ENCODE measurements at places on chromosomes 2 and 18.

DNA sequence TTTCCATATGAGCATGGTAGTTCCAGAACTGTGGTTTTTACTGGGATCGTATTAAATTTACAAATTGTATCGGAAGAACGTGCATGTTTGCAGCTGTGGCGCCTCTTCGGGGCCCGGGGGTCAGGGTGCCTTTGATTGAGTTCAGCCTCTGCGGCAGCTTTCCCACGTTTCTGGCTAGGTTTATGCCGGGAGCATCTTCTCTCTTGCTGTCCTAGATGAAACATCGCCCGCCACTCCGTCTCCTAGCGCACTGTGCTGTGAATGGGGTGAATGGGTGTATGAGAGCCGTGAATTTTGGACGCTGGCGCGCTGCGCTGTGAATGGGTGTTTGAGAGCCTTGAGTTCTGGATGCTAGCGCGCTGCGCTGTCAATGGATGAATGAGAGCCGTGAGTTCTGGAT lies 12.3 kb downstream of the PDCD1 start:
- no peak for DNase-seq

DNA sequence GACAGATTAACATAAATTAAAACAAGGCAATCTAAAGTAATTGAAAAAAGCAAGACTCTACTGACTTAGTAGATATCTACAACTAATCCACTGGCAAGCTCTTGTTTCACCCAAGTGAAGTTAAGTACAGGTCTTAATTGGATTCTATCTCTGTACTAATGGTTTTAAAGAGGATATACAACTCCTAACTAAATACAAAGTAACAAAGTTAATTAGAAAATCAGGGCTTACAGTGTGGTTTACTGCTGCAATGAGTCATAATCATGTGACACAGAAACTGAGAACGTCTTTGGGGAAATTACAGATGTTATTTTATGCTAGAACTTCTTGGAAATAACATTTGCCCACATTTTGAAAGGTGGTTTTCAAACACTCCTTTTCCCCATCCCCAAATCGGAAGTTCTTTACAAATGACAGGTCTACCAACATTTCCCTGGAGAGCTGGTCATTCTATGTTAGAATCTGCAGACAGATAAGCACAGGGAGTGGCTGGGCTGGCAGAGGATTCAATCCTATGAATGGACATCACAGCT lies 245.3 kb downstream of the STK39 start:
- DNase-seq, result no peak

DNA sequence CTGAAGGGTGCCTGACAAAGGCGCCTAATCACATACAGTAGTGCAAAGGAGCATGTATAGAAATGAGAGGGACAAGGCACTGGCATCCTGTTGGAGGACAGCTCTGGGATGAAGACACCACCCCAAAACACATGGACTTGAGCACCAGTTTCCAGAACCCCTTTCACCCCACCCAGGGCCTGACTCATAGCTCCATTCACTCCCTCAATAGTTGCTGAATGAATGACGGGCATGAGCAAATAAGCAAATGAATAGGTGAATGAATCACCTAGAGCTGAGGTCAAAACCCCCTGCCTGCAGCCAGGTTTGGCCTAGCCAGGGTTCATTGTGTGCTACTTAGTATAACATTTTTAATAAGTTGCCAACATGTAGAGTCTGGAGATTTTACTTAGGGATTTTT lies 66.3 kb downstream of the NRP2 start:
- DNase-seq, result no peak

GRCh38 chr2:36711741-36712314 lies 15.3 kb downstream of the VIT start:
- DNase-seq, result no peak

DNA sequence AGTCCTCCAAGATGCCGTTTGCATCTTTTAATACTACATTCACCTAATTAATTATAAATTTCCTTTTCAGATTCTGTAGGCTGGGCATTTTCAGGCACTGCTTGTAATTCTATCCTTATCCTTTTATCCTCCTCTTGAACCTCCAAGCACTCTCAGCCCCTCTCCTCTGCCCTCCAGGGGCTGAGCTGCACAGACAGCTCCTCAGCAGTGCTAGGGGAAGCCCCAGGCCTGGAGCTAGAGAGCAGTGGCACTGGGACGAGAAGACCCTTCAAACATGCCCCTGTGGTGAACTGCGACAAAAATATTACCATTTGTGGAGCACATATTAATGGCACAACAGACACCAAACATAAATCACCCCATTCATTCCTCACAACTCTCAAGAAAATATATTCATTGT lies 32.9 kb downstream of the CFAP210 start:
- DNase-seq, result no peak

DNA sequence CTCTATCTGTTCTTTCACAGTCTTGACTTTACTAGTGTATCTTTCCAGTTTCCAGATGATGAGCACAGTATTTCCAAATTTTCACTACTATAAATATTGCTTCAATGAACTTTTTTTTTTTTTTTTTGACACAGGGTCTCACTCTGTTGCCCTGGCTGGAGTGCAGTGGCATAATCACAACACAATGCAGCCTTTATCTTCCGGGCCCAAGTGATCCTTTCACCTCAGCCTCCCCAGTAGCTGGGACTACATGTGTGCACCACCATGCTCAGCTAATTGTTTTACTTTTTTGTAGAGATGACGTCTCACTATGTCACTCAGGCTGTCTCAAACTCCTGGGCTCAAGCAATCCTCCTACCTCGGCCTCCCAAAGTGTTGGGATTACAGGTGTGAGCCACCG lies 142.8 kb downstream of the SRBD1 start:
- DNase-seq, result no peak

GRCh38 chr18:2256577-2256976 lies 314.7 kb downstream of the METTL4 start:
- no peak for DNase-seq

GRCh38 chr2:24842081-24843050 lies 49.1 kb downstream of the CENPO start:
- no peak for DNase-seq

DNA sequence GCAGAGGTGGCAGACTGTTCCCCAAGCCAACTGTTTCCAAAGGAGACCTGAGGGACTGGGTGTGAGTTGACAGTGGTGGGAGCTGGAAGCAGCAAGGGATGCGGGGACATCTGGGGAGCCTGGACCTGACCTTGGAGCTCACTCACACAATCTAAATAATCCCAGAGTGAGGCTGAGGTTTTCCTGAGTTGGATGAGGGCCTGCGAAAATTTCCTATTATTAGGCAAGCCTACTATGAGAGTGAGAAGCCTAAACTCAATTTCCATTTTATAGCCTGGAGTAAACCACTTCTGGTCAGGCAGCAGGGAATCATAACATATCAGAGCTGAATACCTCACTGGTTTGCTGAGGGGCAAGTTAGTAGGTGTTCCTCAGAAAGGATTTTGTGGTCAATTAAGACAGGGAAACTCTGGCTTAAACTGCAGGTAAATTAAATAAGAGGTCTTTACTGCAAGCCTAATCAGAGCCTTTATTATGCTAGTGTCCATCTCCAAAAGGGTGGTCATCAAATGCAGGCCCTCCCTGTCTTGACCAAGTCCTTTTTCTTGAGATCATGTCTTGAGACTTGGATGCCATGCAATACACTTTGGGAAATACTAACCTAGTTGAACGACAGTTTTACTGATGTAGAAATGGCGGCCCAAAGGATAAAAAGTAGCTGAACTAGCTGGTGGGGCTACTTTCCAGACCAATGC lies 1.7 kb upstream of the COX5B start:
- no peak for DNase-seq

DNA sequence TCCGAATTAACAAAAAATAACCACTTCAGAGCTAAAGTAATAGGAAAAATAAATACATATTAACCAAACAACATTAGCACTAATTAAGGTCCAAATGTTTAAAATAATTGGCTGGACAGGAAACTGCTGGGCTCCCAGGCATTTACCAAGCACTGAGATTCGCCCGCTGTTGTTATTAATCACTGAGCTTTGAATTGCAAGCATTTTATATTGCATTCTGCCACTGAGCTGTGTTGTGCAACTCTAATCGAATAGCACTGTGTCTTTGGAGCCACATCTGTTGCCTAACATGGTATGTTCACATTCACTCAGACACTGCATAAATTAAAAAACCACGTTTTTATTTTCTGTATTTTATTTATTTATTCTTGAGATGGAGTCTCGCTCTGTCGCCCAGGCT lies 88.9 kb downstream of the SOWAHC start:
- DNase-seq, result no peak

GRCh38 chr2:66813976-66814375 lies 379.1 kb downstream of the MEIS1 start:
- no peak for DNase-seq

DNA sequence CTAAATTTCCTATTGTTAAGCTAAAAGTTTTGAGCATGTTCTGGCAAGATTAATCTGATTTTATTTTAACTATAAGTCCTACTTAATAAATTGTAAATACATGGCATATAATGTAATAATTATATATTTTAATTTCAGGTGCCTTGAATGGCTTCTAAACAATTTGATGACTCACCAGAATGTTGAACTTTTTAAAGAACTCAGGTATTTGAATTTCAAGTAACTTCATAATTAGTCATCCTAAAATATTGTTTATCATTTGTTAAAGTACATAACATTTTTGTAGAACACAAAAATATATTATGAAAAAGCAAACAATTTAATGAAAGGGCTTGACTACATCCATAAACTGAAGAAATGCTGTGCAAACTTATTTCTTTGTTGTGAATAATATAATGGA lies 14.5 kb downstream of the GMCL1 start:
- no peak for DNase-seq

- DNase-seq, result no peak
These were observed 41.7 kb upstream of the PNO1 start for GRCh38 chr2:68115965-68116364.

DNA sequence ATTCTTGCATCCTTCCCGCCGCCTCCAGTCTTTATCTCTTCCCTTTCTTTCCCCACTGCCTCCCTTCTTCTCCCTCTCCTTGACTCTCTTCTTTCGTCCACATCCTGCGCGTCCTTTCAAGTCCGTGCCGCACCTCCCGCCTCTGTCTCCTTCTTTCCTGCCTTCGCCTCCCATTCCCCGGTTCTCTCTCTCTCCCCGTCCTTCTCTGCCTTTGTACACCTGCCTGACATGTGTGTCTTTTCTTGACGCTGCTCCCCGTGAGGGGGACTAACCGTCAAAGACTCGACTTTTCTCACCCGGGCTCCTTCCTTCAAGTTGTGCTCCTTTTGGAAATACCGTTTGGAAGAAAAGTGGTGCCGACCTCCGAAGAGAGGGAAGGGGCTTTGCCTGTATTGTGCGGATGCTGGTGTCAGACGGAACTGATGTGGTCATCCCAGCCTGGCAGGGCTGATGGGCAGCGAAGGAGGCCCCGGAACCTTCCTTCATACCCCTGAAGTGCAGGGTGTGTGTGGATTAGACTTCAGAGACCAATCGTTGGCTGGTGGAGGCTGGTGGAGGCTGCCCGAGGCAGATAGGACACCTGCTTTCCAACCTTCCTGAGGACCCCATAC lies 879 bp downstream of the TMEM178A start:
- DNase-seq, result no peak

GRCh38 chr18:55219059-55219458 lies 259.8 kb upstream of the CCDC68 start:
- no peak for DNase-seq

- no peak for DNase-seq
These were observed at the start of gene RTKN for GRCh38 chr2:74441690-74442482. Gene RTKN (minus strand): TSS chr2:74441937. CDS start chr2:74441816, 121 bp downstream.

DNA sequence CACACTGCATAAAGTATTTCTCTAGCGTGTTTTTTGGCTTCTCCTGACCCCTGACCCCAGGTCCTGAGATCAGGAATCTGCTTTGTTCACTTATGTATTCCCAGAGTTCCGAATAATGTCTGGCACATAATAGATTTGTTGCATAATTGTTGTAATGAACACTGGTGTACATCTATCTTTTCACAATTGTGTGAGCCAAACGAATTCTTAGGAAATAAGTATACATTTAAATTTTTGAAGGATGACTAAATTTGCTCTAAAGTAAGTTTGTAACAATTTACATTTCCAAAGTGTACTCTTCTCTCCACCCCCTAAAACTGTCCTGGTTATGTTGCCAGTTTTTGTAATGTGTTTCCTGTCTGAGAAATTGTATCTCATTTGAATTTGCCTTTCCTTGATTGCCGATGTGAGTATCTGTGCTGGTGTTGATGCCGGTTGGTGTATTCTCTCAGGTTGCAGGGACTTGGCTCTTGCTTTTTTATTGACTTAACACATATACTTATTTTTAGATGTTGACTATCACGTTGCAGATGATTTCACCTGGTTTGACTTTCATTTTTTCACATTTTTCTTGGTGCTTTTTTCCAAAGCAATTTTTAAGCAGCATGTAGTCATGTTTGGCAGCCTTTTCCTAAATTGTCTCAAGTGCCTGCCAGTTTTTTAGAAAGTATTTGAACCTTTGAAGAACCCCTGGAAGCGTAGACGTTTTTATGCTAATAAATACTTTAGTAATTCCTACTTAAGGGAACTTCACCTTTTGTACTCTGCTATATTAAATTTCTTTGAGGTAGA lies 16.1 kb upstream of the FARP2 start:
- no peak for DNase-seq

GRCh38 chr18:33818145-33818544 lies 240.1 kb downstream of the ASXL3 start:
- DNase-seq, result no peak

DNA sequence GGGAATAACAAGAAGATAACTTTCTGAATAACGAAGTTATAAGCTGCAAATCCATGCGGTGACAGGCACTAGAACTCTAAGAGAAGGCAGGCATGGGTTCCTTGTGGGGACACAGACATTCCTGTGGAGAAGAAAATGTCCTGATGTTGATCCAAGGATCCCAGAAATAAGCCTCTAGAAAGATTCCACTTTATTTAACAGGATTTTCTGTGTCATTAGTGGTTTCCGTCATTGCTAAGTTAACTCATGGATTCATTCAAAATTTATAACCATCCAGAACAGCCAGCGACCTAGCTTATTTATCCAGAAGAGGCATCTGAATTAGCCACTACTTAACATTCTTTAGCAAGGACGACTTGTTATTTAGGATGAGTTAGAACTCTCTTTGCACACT lies 10.0 kb upstream of the CD302 start:
- DNase-seq, result no peak

DNA sequence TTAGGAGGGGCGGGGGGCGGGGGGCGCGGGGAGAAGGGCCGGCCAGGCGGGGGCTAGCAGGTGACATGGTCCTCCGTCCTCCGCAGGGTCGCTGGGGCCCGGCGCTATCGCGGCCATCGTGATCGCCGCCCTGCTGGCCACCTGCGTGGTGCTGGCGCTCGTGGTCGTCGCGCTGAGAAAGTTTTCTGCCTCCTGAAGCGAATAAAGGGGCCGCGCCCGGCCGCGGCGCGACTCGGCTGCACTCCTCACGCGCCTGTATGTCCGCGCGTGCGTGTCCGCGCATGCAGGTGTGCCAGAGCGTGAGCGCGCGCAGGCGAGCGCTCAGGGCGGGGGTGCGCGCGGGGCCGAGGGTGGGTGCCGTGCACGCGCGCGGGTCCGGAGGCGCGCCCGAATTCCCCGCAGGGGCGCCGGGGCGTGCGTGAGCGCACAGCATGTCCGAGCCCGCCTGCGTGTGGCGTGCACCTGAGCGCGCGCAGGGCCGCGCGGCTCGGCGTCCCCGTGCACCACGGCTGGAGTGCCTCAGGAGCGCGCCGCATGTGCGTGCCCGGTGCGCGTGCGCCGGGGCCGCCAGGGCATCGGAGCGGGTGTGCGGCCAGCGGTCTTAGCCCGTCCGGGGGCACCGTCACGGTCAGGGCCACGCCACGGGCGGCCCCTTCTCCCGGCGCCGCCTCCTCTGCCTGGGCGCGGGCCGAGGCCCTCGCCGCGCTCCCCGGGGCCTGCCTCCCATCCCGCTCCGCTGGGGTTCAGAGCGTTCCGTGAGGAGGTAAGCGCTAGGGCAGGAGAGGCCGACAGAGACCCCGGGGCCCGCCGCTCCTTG lies 6.3 kb downstream of the SNORC start:
- DNase-seq, result no peak

GRCh38 chr2:63053889-63054602 lies 3.4 kb downstream of the OTX1 start:
- no peak for DNase-seq

All from activated CD4-positive, alpha-beta T cell treated with anti-CD3 and anti-CD28 coated beads, Interleukin-2, amount 50 U/mL, for 24 hours (primary cell).